ENCODE measurements at places on chromosomes 3 and 15.

- DNase-seq, result no peak
Measured at GRCh38 chr3:114083112-114083511, 26.6 kb downstream of the QTRT2 start.

GRCh38 chr15:66024116-66024515 is 154.8 kb downstream of the RAB11A start:
- no peak for DNase-seq

DNA sequence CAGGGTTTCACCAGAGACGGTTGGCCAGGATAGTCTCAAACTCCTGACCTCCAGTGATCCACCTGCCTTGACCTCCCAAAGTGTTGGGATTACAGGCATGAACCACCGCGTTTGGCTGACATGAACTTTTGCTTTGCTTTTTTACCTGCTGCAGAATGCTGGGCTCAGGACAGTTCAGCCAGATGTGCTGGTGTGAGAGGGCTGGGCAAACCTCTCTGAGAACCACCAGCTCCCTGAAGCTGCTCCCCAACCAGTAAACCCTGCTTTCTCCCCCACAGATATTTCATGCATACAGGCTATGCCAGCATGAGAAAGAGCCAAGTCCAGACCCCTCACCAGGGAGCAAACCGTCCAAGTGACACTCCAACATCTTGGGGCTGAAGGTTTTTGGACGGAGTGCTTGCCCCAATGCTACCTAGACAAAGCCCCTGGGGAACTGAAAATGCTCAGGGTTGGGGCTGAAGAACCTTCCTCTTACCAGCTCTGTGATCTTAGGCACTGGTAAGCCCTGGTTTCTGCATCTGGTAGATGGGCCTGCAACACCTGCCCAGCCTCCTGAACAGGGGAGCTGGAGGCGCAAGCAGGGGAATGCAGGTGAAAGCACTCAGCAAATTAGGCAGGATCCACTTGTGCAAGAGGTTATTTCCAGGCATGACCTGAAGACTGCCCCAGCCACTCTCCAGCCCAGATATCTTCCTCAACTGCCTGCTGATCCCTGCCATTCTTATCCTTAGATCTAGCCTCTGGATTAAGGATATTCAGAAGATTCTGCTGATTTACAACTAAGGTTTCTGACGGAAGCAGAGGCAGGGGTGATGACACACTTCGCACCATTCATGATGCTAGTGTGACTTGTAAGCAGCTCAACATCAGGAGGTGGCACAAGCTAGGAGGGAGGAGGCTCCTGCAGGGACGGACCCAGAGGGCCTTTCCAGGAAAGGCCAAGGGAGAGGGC is 78.8 kb downstream of the TLE3 start:
- DNase-seq, result no peak

- DNase-seq, result no peak
Measured at GRCh38 chr15:42053010-42053409, 32.2 kb upstream of the PLA2G4E start.

DNA sequence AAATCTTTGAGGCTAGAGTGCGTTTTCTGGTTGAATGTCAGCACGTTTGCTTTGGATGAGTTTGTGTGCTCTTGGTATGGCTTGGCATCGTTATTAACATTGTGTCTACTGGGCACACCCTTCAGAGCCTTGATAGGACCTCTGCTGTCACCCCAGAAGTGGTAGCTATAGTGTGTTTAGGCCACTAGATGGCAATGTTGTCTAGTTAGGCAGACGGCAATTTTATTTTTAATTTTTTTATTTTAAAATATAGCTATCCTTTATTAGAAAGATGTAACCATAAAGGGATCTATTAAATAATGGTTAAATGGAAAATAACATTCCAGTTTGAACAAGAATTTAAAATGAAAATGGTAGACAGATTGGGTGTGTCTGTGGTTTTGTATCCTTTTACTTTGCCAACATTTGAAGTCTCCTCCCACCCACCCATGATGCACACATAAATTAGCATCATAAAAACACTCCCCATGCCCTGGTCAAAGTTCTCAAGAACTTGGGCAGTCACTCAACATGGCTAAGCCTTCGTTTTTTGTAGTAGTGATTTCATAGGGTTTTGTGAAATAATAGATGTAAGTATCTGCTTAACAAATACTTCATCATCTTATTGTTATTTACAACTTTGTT is 200.7 kb downstream of the KCNH8 start:
- DNase-seq, result no peak

GRCh38 chr3:49940667-49941249 is 808 bp downstream of the RBM6 start:
- no peak for DNase-seq

GRCh38 chr3:150345021-150345538 is 63.0 kb upstream of the TSC22D2 start:
- DNase-seq, result no peak

GRCh38 chr3:134606033-134607025 is 44.5 kb downstream of the KY start:
- DNase-seq, result no peak

DNA sequence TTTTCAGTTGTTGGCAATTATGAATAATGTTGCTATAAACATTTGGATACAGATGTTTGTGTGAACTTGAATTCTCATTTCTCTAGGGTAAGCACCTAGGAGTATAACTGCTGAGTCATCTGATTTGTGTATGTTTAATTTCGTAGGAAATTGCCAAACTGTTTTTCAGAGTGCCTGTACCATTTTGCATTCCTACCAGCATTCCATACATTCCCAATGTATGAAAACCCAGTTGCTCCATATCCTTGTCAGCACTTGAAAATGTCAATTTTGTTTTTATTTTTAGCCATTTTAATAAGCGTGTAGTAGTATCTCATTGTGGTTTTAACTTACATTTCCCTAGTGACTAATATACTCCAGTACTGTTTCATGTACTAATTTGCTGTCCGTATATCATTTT is 98.5 kb upstream of the TSC22D2 start:
- DNase-seq, result no peak

GRCh38 chr3:139430493-139430892 is 41.0 kb upstream of the COPB2 start:
- DNase-seq, result no peak

- DNase-seq, result no peak
Measured at GRCh38 chr15:39575180-39575579, 5.7 kb upstream of the THBS1 start.

GRCh38 chr3:42980209-42980608 is 1.1 kb downstream of the GASK1A start:
- DNase-seq, result no peak

All from stimulated activated naive B cell treated with anti-CD40 and anti-IgM and Interleukin-4, amounts not matched to agents 10 μg/mL and 1 μg/mL and 100 μg/mL, for 72 hours (primary cell).